T-helper 1 cell (primary cell): ENCODE measurements at places on chromosomes 4 and X.

- DNase-seq, result no peak
Observed at GRCh38 chr4:146401274-146401673, 120.5 kb downstream of the SLC10A7 start.

DNA sequence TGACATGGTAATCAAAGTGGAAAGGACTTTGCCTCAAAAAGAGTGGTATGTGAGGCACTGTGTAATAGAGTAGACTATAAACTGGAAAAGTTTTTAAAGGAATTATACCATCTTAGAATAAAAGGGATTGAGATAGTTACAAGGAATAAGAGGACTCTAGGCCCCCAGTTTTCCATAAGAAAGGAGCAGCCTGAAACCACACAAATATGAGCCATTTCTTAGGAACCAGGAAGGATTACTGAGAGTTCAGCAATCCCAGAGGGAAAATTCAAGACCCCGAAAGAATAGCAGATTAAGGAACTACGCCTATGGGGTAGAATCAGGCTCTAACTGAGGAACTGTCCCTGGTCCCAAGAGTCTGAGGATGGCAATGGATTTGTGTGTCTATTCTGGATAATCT lies 1213.3 kb downstream of the C4orf33 start:
- DNase-seq, result no peak

- no peak for DNase-seq
Observed at GRCh38 chrX:10166248-10166716, 9.5 kb downstream of the CLCN4 start.

DNA sequence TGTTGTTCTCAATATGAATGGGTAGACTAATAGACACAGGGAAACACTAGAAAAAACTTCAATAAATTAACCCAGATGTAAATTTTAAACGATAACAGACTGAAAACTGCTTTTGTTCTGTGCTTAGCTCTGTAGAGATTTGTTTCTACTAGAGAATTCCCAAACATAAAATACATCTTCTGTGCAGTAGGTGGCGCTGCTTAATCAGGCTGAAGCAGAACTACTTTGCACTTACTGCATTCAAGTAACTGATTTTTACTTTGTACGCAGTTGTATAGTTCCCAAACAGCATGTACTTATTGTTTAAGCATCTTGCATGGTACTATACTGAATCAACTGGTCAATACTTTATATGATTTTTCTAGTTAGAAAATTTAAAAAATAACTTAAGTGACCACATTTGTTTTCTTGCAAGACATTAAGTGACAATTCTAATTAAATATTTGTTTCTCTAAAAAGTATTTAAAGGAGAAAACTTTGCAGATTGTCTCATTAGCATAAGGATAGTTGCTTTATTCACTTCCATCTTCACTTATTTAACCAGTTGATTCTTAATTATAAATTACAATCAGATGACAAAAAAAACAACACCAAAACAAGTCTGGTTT lies 490.6 kb downstream of the IL15 start:
- DNase-seq, result peak; percentile 67

DNA sequence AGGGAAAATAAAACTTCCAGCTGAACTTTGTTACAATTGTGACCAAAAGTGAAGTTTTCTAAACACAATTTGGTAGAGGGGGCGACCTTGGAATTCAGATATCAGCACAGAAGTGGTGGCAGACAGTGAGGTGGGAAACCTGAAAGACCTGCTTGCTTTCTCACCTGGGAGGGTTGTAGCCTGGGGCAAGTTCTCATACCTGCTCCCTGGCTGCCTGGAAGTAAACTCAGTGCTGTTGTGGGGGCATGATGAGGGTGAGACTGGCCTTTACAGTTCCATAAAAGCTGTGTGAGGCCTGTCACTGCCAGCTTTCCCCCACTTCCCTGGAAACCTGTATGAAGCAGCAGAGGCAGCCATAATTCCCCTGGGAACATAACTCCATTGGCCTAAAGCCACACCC lies 1180.2 kb downstream of the FAM133A start:
- no peak for DNase-seq

DNA sequence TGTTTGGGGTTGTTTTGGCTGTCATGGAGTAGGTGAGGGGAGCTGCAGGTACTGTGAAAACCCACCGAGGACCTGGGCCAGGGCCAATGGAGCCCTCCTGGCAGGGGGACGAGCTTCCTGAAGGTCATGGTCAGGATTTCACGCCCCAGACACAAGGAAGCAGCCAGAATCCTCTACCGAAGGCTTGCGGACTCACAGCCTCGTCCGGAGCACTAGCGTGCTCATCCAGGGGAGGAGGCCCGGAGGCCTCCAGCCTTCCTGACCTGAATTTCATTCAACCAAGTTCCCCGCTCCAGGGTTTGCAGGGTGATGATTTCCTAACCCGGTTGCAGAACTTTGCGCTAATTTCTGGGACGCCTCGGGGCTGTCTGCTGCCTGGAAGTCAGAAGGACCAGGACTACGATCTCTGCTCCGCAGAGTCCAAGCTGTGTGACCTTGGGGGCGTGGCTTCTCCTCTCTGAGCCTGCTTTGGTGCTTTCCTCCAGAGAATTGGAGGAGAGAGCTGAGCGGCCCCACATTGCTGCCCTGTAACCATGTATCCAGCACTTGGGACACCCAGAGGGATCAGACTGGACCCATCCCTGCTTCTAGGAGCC lies 56.2 kb upstream of the ADRA2C start:
- no peak for DNase-seq

DNA sequence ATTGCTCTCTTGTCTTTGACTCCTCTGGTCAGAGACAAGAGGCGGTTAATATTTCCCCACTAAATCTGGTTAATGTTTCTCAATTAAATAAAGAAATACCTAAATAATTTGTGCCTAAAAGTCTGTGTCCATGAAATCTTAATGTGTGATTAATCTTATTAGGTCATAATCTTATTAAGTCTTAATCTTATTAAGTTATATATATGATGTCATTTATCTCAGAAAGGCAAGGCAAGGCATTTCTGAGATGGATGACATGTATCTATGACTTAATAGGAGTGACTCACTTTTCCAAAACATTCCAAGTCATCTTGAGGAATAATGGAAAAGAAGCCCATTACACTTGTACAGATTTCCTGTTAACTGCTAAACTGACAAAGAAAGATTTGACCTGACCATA lies 74.7 kb downstream of the TRAM1L1 start:
- DNase-seq, result no peak

DNA sequence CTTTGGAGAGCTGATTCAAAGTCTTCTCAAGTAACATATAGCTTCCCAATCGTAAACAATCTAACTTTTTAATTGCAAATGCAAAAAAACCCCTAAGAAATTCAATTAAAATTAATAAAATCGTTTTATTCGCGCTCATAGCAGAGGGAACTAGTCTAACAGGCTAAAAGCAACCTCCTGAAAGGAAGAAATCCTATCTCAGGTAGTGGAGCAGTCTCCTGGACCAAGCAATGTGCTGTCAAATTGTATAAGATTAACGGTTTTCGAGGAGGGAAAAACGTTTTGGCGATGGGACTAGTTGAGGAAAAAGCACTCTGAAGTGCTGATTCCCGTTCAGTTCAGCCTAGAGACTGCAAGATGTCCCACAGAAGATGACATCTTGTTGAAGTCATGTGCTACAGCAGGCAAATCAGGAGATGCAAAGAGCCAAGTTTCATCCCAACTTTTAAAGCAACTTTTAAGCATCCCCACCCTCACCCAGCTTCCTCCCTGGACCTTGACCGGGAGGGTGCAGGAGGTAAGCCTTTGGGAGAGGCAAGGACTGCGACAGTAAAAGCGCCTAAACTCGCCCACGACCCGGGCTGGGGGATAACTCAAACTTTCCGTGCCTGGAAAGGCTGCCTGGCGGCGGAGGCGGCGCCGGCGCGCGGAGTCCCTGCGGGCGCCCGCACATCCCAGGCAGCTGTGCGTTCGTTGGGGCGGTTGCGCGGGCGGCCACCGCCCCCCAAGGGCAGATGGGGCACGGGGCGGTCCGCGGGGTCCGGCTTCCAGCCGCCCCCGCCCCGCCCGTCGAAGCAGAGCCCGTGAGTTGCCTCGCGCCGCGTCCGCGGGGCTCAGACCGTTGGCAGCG lies 784 bp downstream of the MAP7D3 start:
- DNase-seq, result no peak

GRCh38 chr4:48162162-48162561 lies 28.1 kb upstream of the TXK start:
- DNase-seq, result no peak
